ENCODE measurements at places on chromosomes 12 and 14. TPM values are rescaled to one million over a fixed set of nuclear protein-coding genes. Genes with fewer than 3 reads are reported as not detected.

GRCh38 chr12:52515927-52516831, 4.0 kb downstream of the KRT5 start:
- peaks cover 16% of the 10 kb centered on the region for H3K27me3 ChIP-seq
- H3K27ac ChIP-seq: no peak overlapping the region
- H3K4me1 ChIP-seq: no peaks in the 10 kb centered on the region
- H3K36me3 ChIP-seq: no peaks in the 10 kb centered on the region
- no peak for DNase-seq

Gene PTHLH
- total RNA-seq: not detected

Gene CEBPE
- total RNA-seq: 0.50 TPM

Gene LBHD2
- not detected for total RNA-seq
